T-helper 2 cell treated with Interferon-gamma antibody and Interleukin-4, amounts not matched to agents 5 μg/mL and 100 μg/mL, for 36 hours (primary cell): ENCODE measurements at places on chromosomes 2 and 18.

- H3K36me3 ChIP-seq, result peaks cover 1% of the 10 kb centered on the region
- no peaks in the 10 kb centered on the region for H3K27me3 ChIP-seq
- DNase-seq, result no peak
- no peak overlapping the region for H3K27ac ChIP-seq
- H3K4me3 ChIP-seq, result no peak overlapping the region
Observed at GRCh38 chr18:13243363-13243762, 24.8 kb downstream of the LDLRAD4 start.

DNA sequence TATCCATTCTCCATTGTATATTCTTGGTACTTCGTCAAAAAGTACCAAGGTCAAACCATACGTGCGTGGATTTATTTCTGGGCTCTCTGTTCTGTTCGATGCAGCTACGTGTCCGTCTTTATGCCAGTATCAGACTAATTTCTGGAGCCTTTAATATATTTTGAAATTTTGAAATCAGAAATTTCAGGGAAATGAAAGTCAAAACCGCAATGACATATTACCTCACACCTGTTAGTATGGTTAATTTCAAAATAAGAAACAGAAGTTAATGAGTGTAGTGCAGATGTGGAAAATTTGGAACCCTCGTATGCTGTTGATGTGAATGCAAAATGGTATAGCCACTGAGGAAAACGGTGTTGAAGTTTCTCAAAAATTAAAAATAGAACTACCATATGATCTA lies 156.1 kb upstream of the TRIB2 start:
- no peak overlapping the region for H3K27ac ChIP-seq
- no peak for DNase-seq
- peaks cover 10% of the 10 kb centered on the region for H3K27me3 ChIP-seq
- peaks cover 27% of the 10 kb centered on the region for H3K4me1 ChIP-seq

- no peak overlapping the region for H3K27ac ChIP-seq
- H3K4me1 ChIP-seq, result no peaks in the 10 kb centered on the region
- no peaks in the 10 kb centered on the region for H3K27me3 ChIP-seq
- no peaks in the 10 kb centered on the region for H3K36me3 ChIP-seq
- H3K4me3 ChIP-seq, result no peak overlapping the region
- DNase-seq, result no peak
Observed at GRCh38 chr2:185475914-185476313, 262.7 kb upstream of the FSIP2 start.

GRCh38 chr18:69982417-69982816 lies 34.7 kb upstream of the CD226 start:
- H3K4me3 ChIP-seq, result no peak overlapping the region
- peaks cover 25% of the 10 kb centered on the region for H3K36me3 ChIP-seq
- H3K27me3 ChIP-seq, result no peaks in the 10 kb centered on the region

- H3K27me3 ChIP-seq, result no peaks in the 10 kb centered on the region
- peaks cover 14% of the 10 kb centered on the region for H3K4me1 ChIP-seq
- peak overlapping the region; percentile 76 for H3K27ac ChIP-seq
Observed at GRCh38 chr2:165902934-165903333, 50.6 kb downstream of the TTC21B start.

DNA sequence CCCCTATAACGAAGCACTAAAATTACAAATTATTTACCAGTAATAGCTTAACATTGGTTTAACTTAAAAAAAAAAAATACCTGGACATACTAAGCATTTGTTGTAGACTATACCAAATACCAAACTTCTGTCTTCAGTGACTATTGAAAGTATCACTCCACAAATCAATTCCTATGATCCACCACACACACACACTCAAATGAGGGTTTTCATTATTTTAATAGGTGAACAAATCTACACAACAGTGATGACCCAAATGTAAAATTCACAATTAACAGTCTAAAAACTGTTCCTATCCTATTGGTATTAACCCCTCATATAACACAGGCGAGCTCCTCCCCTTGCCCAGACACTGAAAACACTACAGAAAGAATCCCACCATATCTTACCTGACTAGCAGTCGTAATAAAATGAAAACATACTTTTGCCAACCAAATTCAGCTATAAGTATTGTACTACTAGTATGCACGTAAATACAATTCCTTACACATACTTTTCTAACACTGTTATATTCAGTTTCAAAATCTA lies 2.5 kb downstream of the SP3 start:
- H3K4me1 ChIP-seq, result peaks cover 47% of the 10 kb centered on the region
- no peaks in the 10 kb centered on the region for H3K27me3 ChIP-seq
- H3K27ac ChIP-seq, result peak overlapping the region; percentile 99
- peak overlapping the region; percentile 99 for H3K4me3 ChIP-seq

DNA sequence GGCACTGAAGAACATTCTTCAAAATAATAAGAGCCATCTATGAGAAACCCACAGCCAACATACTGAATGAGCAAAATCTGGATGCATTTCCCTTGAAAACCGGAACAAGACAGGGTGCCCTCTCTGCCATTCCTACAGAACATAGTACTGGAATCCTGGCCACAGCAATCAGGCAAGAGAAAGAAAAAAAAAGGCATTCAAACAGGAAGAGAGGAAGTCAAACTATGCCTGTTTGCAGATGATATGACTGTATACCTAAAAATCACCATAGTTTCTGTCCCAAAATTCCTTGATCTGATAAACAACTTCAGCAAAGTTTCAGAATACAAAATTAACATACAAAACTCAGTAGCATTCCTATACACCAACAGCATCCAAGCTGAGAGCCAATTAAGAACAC lies 119.5 kb upstream of the PARD3B start:
- H3K27me3 ChIP-seq, result peaks cover 18% of the 10 kb centered on the region
- no peak overlapping the region for H3K27ac ChIP-seq
- H3K36me3 ChIP-seq, result no peaks in the 10 kb centered on the region
- no peak for DNase-seq

DNA sequence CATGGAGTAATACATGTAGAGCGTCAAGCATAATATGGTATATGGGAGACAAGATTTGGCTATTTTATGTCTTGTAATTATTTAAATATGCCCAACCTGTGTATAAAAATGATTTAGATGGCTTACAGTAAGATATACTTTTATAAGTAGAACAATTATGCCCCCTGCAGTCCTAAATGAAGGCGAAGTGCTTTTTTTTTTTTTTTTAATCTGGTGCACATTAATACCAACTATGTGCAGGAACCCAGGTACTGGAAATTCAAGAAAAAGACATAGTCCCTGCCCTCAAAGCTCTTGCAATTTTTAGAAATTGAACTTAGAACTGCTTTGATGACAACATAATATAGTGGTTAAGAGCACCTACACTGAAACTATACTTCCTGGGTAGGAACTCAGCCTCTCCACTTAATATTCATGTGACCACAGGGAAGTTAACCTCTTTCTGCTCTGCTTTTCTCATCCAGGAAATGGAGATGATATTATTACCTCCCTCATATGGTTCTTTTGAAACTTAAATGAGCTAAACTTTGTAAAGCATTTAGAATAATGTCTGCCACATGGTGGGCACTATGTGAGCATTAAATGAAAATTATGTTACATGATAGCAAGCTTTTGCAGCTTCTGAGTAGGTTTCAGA lies 38.1 kb downstream of the AFTPH start:
- DNase-seq, result no peak
- H3K4me3 ChIP-seq, result peak overlapping the region; percentile 15
- peak overlapping the region; percentile 49 for H3K27ac ChIP-seq
- peaks cover 12% of the 10 kb centered on the region for H3K36me3 ChIP-seq

GRCh38 chr18:62982600-62983251 lies 267.4 kb downstream of the PHLPP1 start:
- H3K27me3 ChIP-seq, result no peaks in the 10 kb centered on the region
- peak; percentile 29 for DNase-seq
- H3K4me1 ChIP-seq, result peaks cover 3% of the 10 kb centered on the region

DNA sequence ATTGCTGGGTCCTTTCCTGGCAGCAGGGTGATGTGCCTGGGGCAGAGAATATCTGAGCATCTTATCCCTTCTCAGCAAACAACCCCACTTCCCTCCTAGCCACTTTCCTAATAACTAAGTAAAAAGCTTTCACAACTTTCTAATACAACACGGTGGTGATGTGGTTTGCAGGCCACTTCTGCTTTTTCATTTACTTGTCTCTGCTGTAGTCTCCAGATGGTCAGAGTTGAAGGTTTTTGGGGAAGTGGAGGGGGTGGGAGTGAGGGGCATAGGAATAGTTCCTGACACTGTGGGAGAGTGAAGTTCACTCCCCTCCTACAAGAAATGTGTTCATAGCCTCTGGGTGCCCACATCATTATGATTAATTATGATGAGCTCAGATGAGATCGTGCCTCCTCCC lies 11.6 kb downstream of the OXER1 start:
- H3K4me3 ChIP-seq, result no peak overlapping the region
- no peak overlapping the region for H3K27ac ChIP-seq
- DNase-seq, result no peak
- H3K36me3 ChIP-seq, result no peaks in the 10 kb centered on the region

GRCh38 chr18:47801817-47802216 lies 128.6 kb downstream of the SMAD2 start:
- no peaks in the 10 kb centered on the region for H3K36me3 ChIP-seq
- H3K27me3 ChIP-seq, result peaks cover 3% of the 10 kb centered on the region
- no peak for DNase-seq
- no peak overlapping the region for H3K4me3 ChIP-seq
- no peak overlapping the region for H3K27ac ChIP-seq
- no peaks in the 10 kb centered on the region for H3K4me1 ChIP-seq

DNA sequence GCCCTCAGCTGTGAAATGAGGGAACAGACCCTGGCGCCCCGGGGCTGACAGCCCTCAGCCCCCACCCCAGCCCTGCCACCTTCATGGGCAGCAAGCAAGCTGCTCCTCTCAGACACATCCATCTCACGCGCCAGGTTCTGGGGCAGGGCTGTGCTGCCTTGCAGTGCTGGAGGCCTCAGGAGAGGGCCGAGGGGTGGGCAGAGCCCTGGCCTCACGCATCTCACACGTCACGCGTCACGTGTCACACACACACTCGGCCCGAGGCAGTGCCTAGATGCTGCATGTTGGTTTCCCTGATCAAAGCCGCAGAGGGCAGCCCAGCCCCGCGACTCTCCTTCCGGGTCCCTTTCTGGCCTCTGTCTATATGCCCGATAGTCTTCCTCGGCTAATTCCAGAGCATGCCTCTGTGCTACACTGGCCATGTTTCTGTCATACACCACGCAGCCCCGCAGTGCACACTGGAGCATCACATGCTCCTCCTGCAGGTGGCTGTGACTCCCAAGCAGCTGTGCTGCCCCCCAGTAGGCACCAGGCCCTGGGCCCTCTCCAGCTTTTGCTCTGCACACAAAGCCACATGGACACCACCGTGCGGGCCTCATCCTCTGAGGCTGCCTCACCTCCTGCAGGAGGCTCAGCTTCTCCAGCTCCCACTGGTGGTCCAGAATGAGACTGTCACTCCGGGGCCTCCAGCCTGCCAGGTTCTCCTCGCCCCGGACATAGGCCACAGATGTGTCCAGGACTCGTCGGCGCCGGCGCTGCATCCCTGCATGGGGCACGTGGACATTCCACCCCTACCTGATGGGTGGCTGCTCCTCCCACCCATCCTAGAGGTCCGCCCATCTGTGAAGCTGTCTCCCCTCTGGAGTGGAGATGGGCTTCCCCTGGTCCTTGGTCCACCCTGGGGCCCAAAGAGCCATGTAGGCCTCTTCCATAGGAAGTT lies 31.4 kb downstream of the AQP12A start:
- no peak overlapping the region for H3K4me3 ChIP-seq
- H3K36me3 ChIP-seq, result no peaks in the 10 kb centered on the region
- H3K27me3 ChIP-seq, result no peaks in the 10 kb centered on the region
- H3K4me1 ChIP-seq, result no peaks in the 10 kb centered on the region
- H3K27ac ChIP-seq, result no peak overlapping the region

GRCh38 chr2:18861951-18862350 lies 272.6 kb upstream of the NT5C1B start:
- no peak for DNase-seq
- no peaks in the 10 kb centered on the region for H3K4me1 ChIP-seq
- H3K4me3 ChIP-seq, result no peak overlapping the region

- DNase-seq, result no peak
- no peaks in the 10 kb centered on the region for H3K36me3 ChIP-seq
- H3K4me1 ChIP-seq, result peaks cover 6% of the 10 kb centered on the region
Observed at GRCh38 chr2:176503776-176504175, 234.5 kb downstream of the MTX2 start.

- peaks cover 3% of the 10 kb centered on the region for H3K27me3 ChIP-seq
- peaks cover 27% of the 10 kb centered on the region for H3K36me3 ChIP-seq
- H3K4me1 ChIP-seq, result no peaks in the 10 kb centered on the region
- no peak overlapping the region for H3K27ac ChIP-seq
- no peak overlapping the region for H3K4me3 ChIP-seq
- DNase-seq, result no peak
Observed at GRCh38 chr2:96181529-96181928, 27.1 kb downstream of the STARD7 start.

DNA sequence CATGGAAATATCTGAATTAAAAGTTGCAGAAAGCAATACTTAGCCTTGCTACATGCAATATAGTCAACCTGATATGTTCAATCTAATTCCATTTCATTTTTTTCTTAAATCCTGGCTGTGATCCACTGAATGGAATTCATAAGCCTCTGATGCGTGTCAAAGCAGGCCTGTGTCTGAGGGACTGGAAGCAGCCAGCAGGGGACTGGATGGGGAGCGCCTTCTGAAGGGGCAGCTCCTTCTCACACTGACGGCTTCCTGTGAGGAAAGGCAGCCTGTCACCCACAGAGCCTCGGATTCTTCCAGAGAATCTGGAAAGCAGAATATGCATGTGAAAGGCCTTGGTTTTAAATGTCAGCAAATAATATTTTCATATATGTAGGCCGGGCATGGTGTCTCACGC lies 73.5 kb downstream of the KCNF1 start:
- no peaks in the 10 kb centered on the region for H3K36me3 ChIP-seq
- peaks cover 3% of the 10 kb centered on the region for H3K27me3 ChIP-seq
- DNase-seq, result no peak
- no peak overlapping the region for H3K4me3 ChIP-seq
- H3K4me1 ChIP-seq, result no peaks in the 10 kb centered on the region
- no peak overlapping the region for H3K27ac ChIP-seq
